Endodermal cell (in vitro differentiated cells): ENCODE measurements at places on chromosomes 3 and 15.

DNA sequence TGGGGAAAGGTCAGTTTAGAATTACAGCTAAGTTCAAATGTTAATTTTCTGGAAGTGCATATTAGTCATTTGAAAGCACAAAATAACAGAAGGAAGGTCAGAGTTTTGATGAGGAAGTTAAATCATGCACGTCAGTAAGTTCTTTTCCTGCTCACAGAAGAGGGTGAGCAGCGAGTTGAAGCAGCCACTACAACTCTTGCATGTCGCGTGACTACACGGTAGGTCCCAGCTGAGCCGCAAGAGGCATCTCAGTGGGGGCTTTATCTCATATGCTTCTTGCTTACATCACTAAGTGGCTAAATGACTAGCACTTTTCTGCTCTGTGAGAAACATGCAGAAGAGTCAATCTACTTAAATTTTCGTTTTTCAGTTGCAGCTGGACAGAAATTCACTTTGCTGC is 21.3 kb upstream of the SEC62 start:
- no peak for DNase-seq

DNA sequence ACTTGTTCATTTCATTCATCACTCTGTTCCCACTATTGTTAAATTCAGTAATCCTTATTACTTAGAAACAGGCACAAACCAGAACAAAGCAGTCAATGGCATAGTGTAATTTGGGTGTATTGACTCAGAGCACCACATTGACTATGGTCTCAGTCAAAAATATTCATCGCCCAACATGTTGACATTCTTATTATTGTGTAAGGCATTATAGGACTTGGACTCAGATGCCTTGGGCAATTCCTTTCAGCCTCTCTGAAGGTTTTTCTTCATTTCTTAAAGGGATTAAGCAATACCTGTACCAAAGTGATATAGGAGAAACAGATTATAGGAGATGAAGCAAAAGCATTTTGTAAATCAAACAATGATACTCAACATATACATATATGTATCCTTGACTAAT is 114.7 kb upstream of the BHLHE40 start:
- no peak for DNase-seq

- peak; percentile 88 for DNase-seq
Measured at GRCh38 chr3:38579141-38579540, 70.3 kb downstream of the SCN5A start.

- no peak for DNase-seq
Measured at GRCh38 chr3:29759411-29760225, 478.7 kb downstream of the RBMS3 start.

- DNase-seq: peak; percentile 96
Measured at GRCh38 chr15:40238532-40239403, at the start of gene PAK6. Gene PAK6 (plus strand): TSS chr15:40239063. CDS start chr15:40264786, 25,723 bp downstream.

DNA sequence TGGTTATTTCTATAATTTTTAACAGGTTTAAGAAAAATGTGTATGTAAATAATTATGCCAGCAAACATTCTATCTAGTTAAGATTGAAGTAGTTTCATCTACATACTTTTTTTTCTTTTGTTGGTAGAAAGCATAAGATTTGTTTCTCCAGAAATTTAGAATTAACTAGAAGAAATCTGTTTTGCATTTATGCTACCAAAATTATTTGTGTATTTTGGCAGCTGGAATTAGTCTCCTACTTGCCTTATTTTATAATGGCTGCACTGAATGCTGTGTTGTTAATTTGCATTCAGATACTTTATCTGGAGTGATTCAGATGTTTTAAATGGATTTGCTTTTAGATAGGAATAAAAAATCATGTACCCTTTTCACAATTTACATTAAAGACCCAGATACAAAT is 100.2 kb upstream of the NAALADL2 start:
- DNase-seq: no peak

- DNase-seq: no peak
Measured at GRCh38 chr3:188283347-188283746, 129.4 kb downstream of the LPP start.

GRCh38 chr3:52436500-52437149 is 8.3 kb downstream of the SEMA3G start:
- no peak for DNase-seq

DNA sequence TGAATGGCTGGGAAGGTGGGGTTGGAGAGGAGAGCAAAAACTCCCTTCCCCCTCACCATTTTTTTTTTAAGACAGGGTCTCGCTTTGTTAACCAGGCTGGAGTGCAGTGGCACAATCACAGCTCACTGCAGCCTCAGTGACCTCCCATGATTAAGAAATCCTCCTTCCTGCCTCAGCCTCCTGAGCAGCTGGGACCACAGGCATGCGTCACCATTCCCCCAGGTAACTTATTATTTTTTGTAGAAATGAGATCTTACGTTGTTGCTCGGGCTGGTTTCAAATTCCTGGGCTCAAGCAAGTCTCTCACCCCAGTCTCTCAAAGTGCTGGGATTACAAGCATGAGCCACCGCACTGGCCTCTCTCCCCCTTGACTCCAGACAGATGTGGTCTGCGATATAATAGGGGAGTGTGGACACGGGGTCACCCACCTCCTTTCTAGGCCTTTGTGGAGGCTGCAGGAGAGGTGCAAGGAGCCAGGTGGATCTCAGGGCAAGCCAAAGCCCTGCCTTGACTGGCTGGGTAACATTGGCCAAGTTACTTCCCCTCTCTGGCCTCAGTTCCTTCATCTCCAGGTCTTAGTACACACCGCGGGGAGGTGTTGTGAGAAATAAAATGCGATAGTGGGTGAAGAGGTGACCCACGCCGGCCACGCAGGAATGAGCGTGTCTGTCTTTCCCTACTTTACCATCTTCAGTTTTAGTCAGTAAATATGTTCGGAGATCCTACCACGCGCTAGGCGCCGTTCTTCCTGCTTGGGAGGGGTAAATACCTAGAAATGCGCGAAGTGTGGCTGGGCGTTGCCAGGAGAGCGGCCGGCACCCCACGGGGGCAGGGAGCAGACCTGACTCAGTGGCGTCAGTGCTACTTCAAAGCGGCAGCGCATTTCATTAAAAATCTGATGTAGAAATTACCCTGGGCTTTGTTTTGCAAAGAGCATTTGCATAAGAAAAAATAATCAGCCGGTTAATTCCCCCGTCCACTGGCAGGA is 20.2 kb upstream of the CORO2B start:
- DNase-seq: peak; percentile 63

DNA sequence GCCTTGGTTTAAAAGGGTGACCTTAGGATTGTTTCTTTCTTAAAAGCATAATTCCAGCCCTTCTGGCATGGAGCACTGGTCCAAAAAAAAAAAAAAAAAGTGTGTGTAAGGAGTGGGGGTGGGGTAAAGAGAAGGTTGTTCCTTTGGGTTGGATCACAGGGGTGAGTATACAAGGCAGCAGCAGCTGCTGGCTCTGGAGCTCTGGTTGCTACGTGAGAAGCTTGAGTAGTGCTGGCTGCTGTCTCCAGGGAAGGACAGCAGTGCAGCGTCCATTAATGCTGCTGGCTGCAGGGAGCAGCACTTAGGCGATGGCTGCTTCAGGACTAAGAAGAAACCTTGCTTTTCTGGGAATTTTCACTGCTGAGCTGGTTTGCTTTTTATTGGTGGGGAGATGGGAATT is 2.3 kb downstream of the SETD5 start:
- peak; percentile 86 for DNase-seq

GRCh38 chr3:50502225-50502583 is 1.2 kb downstream of the CACNA2D2 start:
- no peak for DNase-seq

GRCh38 chr3:143060906-143061305 is 58.7 kb upstream of the CHST2 start:
- no peak for DNase-seq

- no peak for DNase-seq
Measured at GRCh38 chr3:155231792-155232191, 61.7 kb downstream of the STRIT1 start.

DNA sequence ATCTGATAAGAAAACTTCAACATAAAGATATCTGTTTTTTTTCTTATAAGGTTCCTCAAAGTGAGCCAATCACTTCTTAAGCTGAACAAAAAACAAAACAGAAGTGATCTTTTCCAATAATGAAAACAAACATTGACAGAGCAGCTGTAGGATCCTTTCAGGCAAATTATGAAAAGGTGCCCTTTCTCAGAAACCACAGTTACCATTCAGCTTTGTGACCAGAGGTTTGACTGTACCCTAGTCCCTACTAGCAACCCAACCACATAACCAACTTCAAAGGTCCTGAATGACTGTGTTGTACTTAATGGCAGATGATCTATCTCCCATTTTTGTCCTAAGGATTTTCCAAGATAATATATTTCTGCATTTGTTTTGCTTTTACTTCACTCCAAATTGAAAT is 39.4 kb upstream of the CCR2 start:
- DNase-seq: no peak

DNA sequence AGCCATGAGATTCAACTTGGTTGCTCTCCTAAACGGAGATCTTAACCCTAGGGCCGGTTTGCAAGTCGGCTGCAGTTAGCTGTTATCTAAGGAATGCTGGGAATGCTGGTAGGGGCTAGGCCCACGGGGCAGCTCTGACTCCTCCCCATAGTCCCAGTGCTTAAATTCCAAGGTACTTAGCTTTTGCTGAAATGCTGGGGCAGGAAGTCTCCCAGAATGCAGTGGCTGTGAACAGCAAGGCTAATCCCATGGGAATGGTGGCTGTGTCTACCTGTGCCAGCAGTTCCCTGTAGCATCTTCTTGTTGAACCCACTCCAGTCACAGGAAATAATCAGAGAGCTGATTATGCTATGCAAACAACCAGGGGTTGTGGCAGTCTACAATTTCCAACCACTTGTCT is 102.5 kb upstream of the TJP1 start:
- peak; percentile 94 for DNase-seq

- DNase-seq: no peak
Measured at GRCh38 chr3:58120075-58120812, 90.5 kb downstream of the DNASE1L3 start.

DNA sequence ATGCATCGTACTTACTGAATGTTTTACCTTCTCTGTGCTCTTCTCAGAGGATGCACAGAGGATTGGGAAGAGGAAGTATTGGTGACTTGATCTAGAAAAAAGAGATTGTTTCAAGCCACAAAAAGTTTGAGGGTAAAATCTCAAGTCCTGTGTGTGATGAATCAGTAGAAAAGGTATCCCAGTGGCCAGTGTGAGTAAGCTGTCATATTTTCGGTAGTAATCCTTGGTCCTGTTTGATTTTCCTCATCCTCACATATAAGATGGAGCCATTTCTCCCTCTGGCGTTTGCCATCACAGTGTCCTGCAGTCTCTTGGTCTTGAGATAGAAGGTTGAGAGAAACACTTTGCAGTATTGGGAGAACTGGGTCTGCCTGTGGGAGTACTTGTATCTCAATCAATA is 166.8 kb downstream of the LPP start:
- no peak for DNase-seq

DNA sequence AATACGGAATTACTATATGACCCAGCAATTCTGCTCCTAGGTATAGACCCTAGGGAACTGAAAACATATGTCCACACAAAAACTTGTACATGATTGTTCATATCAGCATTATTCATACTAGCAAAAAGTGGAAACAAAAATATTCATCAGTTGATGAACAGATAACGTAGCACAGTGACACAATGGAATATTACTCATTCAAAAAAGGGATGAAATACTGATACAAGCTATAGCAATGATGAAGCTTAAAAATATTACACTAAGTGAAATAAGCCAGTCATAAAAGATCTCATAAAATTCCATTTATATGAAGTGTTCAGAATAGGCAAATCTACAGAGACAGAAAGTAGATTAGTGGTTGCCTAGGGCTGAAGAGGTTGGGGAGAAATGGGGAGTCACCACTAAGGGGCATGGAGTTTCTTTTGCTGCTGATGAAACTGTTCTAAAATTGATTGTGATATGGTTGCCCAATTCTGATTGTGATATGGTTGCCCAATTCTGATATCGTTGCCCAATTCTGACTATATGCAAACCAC is 10.5 kb downstream of the C15orf61 start:
- no peak for DNase-seq

DNA sequence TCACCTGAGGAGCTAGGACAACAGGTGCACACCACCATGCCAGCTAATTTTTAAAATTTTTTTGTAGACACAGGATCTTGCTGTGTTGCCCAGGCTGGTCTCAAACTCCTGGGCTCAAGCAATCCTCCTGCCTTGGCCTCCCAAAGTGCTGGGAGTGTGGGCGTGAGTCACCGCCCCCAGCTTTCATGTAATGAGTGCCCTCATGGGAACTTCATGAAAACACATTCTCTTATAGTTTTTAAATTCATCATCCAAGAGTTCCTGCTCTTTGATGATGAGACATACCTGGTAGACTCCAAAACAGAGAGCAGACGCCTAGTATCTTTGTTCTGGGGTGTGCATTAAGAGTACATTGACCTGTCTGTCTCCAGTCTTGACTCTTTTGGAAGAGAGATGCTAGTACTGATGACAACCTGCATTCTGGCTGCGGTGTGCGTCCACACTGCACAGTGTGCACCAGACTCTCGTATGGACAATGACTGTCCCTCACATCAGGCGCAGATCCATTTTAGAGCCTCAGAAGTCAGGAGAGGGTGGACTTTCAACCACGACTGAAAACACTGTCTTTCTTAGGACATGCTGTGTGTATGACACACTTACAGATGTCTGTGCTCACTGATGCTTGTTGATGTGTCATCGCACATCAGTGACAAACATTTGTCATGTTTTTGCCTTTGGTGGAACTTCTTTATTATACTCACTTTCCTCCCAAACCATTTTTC is 2.0 kb downstream of the NRROS start:
- DNase-seq: no peak

DNA sequence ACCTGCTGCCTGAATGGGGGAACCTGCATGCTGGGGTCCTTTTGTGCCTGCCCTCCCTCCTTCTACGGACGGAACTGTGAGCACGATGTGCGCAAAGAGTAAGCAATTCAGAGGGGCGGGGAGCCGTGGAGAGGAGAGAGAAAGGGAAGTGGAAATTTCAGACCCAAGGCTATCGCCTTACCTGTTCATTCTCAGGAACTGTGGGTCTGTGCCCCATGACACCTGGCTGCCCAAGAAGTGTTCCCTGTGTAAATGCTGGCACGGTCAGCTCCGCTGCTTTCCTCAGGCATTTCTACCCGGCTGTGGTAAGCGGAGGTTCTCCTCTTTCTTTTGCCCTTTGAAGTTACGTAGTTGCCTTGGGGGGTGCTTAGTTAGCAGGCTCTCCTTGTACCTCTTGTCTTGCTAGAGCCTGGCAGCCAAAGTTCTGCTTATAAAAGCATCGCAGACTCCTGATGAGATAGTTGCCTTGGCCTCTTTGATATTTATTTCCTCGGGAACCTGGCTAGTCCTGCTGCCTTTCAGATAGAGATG is 13.7 kb upstream of the LRRC2 start:
- no peak for DNase-seq

DNA sequence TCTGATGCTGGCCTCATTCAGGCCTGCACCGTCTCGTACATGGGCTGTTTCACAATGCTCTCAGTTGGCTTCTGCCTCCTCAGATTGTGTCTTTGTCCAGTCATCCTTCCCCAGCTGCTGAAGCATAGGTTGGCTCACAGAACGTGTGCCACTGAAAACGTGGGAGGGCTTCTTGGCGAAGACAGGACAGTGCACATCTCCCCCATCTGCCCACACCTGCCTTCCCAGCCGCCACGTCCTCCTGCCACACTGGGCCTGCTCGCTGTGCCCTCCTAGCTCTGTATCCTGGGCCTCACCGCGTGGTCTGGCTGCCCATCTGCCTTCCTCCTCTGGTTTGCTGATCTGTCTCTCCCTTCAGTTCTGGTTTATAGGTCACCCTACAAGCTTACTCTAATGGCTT is 230.0 kb upstream of the TOPAZ1 start:
- DNase-seq: no peak

- no peak for DNase-seq
Measured at GRCh38 chr3:61739640-61740039, 178.3 kb downstream of the PTPRG start.

- no peak for DNase-seq
Measured at GRCh38 chr3:118838871-118839270, 195.8 kb downstream of the IGSF11 start.
